ENCODE measurements at places on chromosomes 5 and 9.

DNA sequence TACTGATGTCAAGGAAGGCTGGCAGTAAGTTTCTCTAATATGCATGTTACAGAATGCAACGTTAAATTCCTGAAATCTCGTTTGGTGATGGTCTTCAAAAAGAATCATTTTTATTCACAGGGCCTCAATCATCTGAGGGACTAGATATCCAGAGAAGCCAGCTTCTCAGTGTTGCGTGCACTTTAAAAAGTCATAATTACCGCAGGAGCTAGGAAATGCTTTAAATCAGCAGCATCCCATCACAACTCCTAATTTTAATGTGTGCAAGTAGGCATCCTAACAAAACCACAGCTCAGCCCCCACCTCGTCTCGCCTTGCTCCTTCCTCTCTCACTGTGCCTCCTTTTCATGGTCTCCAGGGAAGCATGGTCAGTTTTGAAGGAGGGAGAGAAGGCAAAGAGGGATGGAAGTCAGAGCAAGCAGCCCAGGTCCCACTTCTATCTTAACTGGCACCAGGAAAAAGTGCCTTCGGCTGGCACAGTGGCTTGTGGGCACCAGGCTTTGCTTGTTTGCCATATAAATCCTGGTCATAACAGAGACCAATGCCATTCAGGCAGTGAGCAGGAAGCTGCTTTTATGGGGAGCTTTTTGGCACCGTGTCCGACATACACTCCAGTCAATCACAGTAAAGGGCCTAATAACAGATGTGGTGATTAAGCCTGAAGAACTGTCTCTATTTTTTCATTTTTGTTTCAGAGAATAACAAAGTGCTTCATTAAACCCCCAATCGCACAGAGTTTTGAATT is 21.4 kb downstream of the MEGF10 start:
- DNase-seq, result no peak

DNA sequence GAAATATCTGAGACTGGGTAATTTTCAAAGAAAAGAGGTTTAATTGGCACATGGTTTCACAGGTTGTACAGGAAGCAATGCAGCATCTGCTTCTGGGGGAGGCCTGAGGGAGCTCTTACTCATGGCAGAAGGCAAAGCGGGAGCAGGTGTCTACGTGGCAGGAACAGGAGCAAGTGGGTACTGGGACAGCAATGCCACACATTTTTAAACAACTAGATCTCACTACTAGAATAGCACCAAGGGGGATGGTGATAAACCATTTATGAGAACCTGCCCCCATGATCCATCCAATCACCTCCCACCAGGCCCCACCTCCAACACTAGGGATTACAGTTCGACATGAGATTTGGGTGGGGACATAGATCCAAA is 47.6 kb upstream of the HOMER1 start:
- no peak for DNase-seq

GRCh38 chr9:21030389-21031035 is 928 bp downstream of the HACD4 start:
- DNase-seq, result no peak

DNA sequence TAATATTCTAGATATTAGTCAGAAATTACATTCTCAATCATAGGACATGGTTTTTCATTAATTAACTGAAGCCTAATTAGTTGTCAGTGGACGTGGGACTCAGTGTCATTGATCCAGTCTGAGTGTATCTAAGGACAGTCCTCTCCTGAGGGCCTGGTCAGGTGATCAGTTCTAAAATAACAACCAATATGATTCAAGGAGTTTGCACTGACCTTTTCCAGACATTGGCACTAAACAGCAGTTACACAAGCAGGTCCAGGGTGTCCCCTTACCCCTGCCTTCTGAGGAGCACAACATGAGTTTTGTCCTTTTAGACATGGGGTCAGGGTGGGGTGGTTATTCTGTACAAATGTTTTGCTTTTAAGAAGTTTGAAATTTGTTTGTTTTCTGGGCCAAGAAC is 97.8 kb downstream of the CMYA5 start:
- DNase-seq, result no peak

DNA sequence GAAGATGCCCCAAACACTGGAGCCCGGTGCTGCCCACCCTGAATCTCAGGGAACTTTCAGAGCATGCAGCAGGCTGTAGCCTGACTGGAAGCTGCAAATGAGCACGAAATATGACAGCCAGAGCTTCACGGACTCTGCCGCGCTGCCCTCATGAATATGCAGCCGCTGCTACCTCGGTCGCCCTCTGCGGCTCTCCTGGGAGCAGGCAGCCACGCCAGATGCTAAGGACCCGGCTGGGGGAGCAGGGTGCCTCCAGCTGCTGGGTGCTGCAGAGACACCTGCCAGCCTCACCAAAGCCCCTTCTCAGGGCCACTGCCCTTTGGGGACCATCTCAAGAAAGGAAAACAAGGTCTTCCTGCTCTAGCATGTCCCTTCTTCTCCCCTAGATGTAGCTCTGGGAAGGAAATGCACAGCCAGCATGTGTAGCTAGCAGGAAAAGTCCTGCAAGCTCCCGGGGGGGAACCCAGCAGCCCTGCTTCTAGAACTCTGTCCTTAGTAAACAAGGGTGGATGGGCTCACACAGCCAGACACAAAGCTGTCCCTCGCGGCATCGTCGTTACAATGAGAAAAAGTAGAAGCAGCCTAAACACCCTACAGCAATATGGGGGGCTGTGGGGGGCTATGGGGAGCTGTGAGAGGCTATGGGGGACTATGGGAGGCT is 56.8 kb upstream of the OLFM1 start:
- DNase-seq, result no peak

GRCh38 chr9:37619806-37620205 is 27.4 kb upstream of the TOMM5 start:
- no peak for DNase-seq

GRCh38 chr5:37554938-37555337 is 175.8 kb downstream of the WDR70 start:
- no peak for DNase-seq
